Breast epithelium (tissue), 4 donors: ENCODE measurements at places on chromosomes 5 and 9. TPM values are rescaled to one million over a fixed set of nuclear protein-coding genes. Genes with fewer than 3 reads are reported as not detected.

TRPM3 gene
- total RNA-seq = 0.33 TPM

HDHD3 gene
- 66.9 TPM for total RNA-seq

KIF12 gene
- 14.4 TPM for total RNA-seq

CYLC2 gene
- total RNA-seq = not detected

TRIP13 gene
- total RNA-seq = 0.96 TPM

TRIM7 gene
- total RNA-seq = 5.2 TPM

KIF4B gene
- not detected for total RNA-seq
